ENCODE measurements at places on chromosomes 11 and 22.

DNA sequence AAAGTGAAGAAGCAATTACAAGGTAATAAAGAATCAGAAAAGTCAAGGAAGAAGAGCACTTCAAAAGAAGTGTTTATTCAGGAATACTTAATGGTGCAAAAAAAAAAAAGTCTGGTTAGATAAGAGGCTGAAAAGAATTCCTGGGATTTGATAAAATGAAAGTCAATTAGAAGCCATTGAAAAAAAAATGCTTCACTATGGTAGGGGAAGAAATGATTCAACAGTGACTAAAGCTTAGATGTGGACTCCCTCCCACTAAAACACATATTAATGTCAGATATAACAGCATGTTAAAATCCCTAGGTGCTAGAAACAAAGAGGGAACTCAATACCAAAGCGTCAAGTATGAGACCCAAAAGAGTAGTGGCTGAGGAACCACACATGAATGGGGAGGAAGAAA, 335.3 kb upstream of the PITPNB start:
- DNase-seq: no peak

GRCh38 chr11:117426297-117426685, 98.6 kb downstream of the CEP164 start:
- peak; percentile 59 for DNase-seq

DNA sequence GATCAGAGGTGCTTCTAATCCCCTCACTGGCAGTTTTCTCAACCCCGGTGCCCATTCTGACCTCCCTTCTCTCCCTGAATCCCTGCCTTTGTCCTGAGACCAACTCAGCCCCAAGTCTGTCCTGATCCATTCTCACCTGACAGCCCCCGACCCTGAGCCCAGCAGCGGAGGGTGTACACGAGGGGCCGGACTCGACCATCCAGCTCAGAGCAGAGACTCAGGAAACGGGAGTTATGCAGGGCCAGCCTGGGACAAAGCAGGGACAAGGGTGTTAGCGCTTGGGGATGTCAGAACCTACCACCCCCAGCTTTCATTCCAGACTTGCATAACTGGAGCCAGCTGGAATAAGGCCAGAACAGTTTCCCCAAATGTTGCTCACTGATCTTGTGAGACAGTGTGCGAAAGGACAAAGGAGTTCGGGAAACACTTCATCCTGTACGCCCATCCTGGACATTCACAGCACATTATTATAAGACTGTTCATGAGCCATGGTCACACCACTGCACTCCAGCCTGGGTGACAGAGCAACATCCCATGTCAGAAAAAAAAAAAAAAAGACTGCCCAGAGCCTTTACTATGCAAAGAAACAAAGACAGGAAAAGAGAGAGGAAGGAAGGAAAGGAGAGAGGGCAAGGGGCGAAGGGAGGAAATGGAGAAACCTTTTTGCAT, 3.5 kb upstream of the EEF1G start:
- DNase-seq: no peak

DNA sequence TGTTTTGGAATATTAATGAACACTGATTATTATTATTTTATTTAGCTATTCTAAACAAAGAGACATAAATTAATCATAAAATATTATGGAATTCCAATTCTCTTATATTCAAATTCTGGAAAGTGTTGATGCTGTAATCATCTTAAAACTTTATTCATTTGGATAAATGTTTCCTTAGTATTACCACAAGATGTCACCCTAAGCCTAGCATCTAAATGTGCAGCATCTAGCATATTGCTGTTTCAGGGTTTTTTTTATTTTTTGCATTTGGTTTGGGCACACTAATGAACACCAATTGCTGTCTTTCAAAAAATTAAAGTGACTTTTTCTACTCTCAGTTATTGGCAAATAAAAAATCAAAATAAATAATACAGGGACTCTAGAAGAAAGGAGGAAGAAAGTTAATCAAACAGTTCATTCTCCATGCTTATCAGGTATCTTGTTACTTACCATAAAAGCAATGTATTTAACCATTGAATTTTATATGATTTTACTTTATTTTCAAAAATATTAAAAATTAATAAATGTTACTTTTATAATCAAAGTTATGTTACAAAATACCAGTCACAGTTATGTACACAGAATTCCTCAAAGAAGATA, 31.8 kb downstream of the DLG2 start:
- no peak for DNase-seq

DNA sequence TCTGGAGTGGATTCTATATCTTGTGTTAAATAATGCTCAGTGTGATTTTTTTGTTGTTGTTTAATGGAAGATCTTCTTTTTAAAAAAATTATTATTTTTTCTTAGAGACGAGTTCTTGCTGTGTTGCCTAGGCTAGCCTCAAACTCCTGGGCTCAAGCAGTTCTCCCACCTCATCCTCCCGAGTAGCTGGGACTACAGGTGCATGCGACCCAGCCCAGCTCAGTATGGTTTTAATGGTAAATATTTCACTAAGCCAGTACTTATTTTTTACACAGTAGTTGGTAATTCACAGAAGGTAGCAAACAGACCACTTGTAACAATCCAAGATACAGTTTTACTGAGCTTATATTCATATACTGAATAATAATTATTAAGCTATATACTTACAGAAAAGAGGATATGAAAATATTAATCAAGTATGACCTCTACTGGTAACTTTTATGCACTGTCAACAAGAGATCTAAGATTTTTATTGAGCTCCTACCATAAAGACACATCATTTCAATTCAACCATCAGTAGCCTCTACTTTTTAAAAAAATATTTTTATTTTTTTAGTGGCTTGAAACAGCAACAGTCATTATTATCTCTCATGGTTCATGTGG, 6.1 kb upstream of the CD59 start:
- DNase-seq: no peak

DNA sequence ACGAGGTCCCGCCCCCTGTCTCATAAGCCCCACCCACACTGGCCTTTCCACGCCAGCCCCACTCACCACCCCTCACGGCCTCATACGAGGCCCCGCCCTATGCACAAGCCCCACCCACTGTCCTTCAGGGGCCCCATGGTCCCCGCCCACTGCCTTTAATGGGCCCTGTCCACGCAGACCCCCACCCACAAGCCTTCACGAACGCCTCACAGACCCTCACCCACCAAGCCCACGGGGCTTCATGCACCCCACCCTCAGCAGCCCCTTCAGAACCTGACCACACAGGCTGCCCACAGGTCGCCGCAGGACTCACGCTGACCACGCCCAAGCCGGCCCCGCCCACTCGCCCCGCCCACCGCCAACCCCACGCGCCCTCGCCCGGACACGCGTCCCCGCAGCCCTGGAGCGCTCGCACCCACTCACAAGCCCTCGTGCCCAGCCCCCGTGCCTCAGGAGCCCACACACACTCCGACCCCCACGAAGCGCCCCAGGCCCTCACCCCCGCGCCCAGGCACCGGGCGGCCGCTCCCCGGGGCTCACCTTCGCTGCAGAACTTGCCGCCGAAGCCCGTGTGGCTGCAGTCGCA, 10.5 kb downstream of the NRXN2 start:
- DNase-seq: no peak

DNA sequence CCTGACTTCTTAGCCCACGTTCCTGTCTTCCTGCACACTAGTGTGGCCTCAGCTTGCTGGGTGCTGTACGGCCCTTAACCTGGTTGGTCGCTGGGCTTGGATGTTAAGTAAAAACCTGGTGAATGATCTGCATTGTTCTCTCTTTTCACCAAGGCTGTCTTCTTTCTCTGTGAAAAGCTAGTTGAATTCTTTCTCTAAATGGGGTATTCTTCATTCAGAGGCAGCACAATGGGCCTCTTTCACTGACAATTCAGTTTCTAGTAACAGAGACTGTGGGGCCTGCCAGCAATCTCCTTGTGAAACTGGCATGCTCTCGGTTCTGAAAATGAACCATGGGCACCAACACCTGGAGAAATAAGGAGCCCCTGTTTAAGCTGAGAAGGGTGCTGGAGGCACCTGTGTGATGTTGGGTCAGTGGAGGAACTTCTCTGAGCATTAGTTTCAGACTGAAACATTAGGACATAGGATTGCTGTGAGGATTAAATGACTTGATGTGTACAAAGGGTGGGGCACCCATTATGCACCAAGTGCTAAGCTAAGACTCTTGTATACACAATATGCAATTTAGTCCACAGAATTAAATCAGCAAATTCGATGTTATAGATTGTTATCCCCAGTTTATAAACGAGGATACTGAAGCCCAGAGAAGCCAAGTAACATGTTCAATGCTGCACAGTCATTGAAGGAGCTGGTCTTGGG, 33.1 kb upstream of the ELF5 start:
- DNase-seq: no peak

DNA sequence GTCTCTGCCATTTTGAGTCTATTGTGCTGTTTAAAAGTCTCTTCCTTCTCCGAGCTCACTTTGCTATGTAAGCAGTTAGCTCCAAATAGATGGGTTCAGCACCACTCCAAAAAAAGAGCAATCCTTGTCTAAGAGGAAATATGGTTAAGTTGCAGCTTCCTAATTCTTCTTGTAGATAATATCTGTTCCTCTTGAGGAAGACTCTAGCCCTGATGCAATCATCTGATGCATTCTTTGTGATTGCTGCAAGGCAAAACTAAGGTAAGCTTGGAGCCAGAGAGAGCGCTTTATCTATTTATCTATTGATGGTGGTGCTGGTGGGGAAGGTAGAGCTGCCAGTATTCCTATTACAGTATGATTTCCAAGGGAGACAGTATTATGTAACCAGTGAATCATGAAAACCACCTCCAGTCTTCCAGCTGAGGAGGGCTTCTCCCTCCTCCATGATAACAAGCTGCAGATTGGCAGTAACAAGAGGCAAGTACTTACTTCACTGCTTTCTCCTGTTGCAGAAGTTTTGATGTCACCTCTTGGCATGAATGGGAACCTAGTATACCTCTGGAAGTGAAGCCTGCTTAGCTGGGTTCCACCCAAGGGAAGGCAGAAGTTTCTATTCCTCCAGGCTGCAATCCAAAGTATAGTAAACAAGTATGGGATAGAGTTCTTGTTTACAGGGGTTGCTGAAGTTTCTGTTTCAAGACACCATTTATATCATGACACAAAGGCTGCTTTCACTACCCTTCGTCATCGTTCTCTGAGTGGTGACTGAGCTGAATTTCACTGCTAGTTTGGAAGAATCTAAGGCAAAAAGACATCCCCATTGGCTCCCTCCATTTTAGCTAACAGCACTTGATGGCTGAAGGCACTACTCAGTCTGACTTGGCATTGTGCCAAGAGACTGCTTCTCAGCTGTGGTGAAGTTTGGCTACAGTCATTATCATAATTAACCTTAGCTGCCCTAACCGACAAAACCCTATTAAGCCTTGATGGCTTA, 49.7 kb downstream of the FDX1 start:
- no peak for DNase-seq

GRCh38 chr22:22558071-22558971, 744 bp downstream of the PRAME start:
- DNase-seq: no peak

DNA sequence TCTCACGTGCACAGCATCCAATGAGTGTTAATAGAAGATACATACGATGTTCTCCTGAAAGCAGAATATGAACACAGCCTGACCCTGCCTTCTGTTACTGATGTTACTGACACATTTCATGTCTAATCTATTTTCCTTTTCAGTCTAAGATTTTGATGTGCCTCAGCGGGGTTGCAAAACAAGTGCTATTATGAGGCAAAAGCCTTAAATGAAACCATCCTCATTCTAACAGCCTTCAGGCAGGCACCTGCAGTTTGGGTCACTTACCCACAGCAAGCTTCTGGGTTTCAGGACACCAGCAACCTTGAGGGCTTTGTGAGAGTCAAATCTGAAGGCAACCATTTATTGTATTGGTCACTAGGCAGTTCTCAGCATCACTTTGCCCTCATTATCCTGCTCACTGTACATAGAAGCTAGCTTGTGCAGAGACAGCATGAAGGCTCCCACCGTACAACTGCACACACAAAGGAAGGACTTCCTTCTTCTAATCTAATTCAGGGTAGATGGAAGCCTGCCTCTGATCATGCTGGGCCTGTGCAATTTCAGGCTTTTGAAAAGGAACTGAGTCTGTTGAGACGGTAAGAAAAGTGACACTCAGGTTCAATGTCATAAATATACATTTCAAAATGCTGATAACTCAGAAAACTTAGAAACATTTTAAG, 183.2 kb upstream of the PITPNB start:
- no peak for DNase-seq

- DNase-seq: no peak
Observed at GRCh38 chr11:68998390-68998911, 14.6 kb downstream of the MRGPRF start.

GRCh38 chr22:35616043-35616442, 1.1 kb downstream of the MB start:
- no peak for DNase-seq

DNA sequence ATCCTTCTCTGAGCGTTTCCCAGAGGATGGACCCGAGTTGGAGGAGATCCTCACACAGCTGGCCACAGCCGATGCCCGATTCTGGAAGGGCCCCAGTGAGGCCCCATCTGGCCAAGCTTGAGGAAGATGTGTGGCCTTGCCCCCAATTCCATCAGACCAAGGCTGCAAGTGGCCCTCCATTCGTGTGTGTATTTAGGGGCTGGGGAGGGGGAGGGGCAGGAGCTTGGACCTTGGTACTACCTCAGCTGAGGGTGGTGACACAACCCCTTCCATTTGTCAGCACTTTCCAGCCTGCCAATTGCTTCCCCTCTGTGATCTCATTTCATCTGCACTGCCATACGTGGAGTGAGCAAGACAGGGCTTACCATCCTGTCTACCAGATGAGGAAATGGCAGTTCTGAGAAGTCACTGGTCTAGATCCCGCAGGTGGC, 1.3 kb upstream of the BBS1 start:
- no peak for DNase-seq

DNA sequence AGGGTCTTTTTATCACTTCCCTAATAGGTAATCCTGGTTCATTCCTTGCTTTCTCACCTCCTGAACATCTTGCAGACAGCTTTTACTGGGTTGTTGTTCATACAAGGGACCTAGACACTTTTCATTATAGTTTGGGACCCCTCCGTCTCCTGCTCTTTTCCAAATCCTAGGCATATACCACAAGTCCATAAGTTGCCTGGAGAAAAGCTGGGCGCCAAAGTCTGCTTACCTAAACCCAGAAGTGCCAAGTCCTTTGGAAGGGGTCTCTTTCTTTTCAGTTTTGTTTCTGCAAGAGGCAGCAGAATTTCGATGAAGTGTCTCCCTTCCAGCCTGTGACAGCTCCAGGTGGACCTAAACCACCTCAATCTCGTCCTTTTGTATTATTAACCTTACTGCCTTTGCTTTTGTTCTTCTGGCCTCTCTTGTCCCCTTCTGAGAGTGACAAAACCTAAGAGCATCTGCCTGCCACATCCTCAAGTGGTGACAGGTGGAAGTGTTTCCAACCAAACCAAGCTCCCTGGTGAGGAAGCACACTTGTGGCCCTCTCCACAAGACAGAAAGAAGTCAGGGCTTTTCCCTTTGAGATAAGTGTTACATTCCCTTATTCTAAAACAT, 19.5 kb upstream of the P2RY6 start:
- no peak for DNase-seq

DNA sequence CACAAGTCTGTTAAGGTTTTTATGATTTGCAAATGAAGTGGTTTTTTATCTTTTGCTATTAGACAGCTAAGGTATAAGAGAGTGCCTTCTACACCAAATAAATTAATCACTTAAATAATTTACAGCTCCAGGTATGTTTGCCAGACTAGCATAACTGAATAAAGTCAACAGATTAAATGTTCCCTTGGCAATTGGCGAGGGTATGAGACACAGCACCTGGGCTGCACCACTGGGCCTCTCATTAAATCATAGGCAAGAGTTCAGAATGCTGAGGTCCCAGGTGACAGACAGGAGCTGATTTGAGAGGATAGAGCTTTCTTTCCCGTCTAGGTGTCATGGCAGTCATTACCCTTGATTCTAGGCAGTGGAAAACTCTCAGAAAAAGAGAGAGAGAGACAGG, 62.6 kb upstream of the WT1 start:
- DNase-seq: no peak

Data from activated CD4-positive, alpha-beta T cell treated with anti-CD3 and anti-CD28 coated beads, Interleukin-2, amount 50 U/mL, for 4 hours (primary cell).